Endodermal cell (in vitro differentiated cells): ENCODE measurements at places on chromosomes 3 and 15.

DNA sequence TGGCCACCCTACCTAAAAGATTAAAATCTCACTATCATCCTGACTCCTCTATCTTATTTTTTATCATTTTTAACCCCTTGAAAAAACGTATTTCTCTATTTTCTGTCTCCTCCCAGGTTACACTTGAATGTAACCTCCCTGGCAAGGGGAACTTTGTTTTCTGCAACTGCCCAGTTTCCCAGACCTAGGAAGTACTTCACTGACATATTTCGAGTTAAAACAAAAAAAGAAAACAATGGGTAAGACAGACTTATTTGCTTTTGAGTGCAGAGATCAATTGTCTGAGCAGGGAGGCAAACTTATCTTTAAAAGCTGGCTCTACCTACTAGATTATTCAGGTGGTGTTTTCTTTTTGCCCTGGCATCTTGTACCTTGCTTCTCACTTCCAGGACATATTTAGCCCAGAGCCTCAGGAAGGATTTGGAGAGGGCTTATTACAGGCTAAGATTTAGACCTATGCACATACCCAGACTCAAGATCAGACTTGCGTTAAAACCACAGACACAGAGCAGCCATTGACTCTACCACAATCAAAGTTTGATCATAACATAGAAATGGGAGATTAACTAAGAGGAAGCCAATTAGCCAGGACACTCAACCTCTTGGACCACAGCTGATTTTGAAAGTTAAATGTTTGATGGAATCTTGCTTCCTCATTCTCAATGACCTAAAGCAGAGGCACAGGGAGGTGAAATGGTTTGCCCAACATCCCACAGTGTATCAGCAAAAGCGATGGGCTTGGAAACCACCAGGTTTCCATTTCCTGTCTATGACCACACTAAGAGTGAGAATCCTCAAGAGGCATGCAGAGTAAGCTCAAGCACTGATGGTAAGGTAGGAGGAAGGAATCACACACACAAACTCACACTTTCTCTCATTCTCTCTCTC lies 169.5 kb upstream of the THBS1 start:
- no peak for DNase-seq

- DNase-seq: no peak
Observed at GRCh38 chr3:34947834-34948233, 691.5 kb upstream of the ARPP21 start.

- no peak for DNase-seq
Observed at GRCh38 chr3:130948001-130948773, 54.3 kb downstream of the ATP2C1 start.

DNA sequence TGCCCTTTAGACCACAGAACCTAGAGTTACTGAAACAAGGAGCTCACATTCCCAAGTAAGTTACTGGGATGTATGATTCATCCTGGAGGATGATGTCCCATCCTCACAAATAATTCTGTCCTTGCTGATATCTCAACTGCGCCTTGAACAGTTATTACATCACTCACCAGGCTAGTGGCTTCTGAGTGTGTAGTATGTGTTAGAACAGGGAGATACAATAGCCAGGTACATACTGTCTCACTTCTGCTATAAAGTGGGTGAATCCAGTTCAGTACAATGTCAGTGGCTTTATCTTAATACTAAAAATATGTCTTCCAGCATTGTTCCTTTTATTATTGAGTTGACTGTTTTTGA lies 483.2 kb upstream of the FRG2C start:
- DNase-seq: no peak

DNA sequence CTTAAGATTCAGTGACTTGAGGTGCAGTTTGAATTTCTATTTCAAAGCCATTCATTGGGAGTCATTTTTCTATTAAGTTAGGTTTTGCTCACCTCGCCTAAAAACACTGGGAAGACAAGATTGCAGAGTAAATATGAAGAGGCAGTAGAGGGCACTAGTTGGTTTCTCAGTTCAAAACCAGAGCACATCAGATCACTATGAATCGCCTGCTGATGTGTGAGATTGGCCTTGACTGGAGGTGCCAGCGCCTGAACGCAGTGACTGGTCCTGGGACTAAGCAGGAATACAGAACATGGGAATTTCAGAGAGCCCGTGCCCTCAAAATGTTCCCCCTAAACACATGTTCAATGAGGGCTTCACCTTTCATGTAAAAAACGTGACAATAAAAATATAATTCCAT lies 229.0 kb downstream of the ITPR1 start:
- DNase-seq: no peak

- no peak for DNase-seq
Observed at GRCh38 chr3:86740751-86741150, 250.2 kb downstream of the VGLL3 start.

DNA sequence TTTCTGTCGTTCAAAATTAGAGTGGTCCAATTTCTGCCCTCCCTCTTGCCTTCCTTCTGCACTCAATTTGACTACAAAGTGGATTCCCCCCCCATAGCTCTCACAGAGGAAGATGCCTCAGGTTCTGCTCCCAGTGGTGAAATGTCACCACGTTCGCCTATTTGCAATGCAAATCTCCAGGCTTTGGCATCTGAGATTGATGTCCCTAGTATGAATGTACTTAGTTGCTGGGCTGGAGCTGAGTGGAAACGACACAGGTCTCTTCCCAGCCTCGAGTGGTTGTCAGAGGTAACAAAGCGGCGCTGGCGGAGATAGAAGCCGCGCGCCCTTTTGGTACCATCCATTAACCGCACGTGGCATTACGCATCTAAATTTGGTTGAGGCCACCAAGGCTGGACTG lies 860.1 kb downstream of the MCTP2 start:
- DNase-seq: no peak

DNA sequence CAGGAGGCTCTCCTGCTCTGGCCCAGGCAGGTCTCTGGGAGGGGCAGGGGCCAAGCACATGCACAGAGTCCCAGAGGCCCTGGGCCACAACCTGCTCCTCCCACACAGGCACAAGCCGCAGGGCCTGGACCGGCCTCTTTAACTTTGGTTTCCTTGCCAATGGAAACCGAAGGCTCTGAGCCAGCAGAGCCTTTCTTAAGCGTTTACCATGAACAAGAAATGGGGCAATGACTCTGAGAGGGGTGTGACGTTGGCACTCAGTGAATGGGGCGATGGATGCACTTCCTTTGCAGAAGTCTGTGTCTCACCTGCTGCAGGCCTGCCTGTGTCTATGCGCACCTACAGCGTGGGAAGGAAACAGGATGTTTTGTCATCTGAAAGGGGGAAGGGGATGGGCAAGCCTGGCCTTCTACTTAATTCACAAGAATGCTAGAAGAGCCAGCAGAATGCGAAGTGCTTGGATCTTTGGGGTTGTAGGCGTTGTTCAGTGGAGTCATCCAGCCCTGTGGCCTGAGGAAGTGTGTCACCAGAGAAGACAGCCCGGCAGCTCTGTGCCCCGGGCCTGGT lies 41.8 kb downstream of the IFT122 start:
- peak; percentile 61 for DNase-seq

GRCh38 chr3:83023086-83023485 lies 1261.6 kb upstream of the GBE1 start:
- DNase-seq: no peak

- DNase-seq: peak; percentile 97
Observed at GRCh38 chr15:29103824-29104565, 165.6 kb downstream of the NSMCE3 start.

DNA sequence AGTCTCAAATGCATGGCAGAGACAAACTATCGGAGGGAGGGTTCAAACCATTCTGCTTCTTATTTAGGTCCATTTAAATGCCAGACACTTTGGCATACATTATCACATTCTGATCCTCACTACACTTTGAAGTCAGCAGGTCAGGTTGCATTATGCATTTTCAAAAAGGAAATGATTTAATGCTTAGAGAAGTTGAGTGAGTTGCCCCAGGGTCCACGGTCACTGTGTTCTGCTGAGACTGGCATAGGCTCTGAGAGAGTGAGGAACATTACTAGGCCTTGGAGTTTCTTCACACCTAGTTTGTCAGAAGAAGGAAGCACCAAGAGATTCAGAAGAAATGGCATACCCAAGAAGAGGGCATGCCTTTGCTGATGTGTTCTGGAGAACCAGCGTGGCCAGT lies 46.3 kb upstream of the ACAN start:
- DNase-seq: no peak

DNA sequence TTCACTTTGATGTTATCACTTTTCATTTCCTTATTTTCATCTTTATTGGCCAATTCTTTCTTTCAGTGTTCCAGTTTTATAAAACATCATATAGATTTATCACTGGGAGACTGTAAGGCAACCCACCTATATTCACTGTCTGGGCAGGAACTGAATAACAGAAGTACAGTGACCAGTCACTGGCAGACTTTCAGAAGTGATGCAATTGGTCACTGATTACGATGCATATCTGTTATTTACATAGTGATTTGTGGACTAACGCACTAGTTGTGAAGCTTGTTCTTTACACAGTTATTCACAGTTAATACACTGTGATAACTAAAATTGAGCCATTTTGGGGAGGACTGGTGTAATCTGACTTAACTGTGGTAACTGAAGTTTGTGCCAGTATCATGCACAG lies 190.2 kb upstream of the DPH6 start:
- DNase-seq: no peak

GRCh38 chr15:64780600-64781156 lies 5.3 kb upstream of the RBPMS2 start:
- DNase-seq: peak; percentile 69

DNA sequence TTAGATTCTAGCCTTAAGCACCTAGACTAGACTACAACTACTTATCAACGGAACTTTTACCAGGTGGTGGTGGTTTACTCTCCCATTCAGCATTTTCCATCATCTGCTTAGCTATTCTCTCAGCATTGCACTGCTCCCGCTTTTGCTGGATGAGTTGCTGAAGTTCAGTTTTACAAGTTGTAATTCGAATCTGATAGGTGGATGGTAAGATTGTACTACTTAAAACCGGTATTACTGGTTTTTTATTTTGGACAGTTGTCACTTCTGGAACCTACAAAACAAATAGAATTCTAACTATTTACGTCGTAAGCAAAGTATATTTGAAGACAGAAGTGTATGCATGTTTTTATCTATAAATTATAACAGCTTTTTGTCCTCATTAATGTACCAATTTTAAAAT lies 41.1 kb downstream of the PIK3R4 start:
- DNase-seq: no peak

DNA sequence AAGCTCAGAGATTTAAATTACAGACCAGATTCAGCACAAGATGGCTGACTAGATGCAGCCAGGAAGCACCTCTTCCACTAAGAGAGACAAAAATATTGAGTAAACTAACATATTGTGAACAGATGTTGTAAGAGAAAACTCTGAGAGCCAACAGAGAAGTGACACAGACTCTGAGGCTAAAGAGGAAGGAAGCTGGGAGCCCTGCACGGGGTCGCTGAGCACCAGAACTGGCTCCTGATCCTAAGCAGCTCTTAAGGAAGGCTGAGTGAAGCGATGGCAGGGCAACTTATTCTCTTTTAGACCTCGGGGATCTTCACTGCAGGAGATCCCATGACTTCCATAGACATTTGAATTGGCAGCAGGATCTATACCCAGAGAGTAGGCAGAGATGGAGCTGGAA lies 578.0 kb upstream of the GRM7 start:
- no peak for DNase-seq

GRCh38 chr3:108225221-108225620 lies 3.0 kb upstream of the IFT57 start:
- no peak for DNase-seq

GRCh38 chr3:73503781-73504180 lies 121.0 kb downstream of the PDZRN3 start:
- no peak for DNase-seq

- DNase-seq: no peak
Observed at GRCh38 chr3:46301122-46301835, 52.6 kb upstream of the CCR2 start.

GRCh38 chr3:94130690-94131089 lies 67.8 kb downstream of the NSUN3 start:
- DNase-seq: no peak

GRCh38 chr3:194840661-194841514 lies 155.2 kb downstream of the FAM43A start:
- DNase-seq: no peak

- no peak for DNase-seq
Observed at GRCh38 chr15:33234020-33234461, 39.5 kb upstream of the FMN1 start.

- no peak for DNase-seq
Observed at GRCh38 chr3:69204315-69204957, 82.0 kb upstream of the LMOD3 start.

DNA sequence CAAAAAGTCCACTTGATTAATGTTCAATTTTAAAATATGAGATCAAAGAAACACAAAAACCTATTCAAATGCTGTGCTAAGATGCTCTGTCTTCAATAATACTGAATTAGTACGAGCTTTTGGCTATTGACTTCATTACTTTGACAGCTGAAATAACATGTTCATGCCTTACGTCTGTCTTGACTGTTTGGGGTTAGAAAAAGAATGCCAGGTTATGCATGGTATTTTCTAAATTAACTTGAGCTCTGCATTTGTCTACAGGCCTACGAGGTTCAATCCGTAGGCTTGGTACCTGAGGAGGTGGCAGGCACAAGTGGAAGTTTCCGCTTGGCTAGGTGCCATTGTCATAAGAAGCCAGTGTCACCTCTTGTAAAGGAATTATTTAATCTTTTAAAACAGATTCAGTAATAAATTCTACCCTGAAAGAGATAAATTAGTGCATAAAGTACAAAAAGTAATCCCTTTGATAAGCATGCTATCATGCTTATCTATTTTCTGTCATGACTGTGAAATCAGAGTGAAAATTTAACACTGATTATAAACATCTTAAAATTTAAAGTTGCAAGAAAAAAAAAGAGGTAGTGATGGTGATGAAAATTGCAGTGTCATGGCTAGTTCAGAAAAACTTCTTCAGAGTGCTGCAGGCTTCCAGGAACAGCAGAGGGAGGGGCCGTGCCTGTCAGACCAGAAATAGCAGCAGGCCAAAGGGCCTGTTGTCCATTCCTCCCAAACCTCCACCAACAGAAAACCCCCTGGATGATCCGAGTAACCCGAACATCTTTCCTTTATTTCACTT lies 115.7 kb downstream of the ARRDC4 start:
- peak; percentile 41 for DNase-seq

DNA sequence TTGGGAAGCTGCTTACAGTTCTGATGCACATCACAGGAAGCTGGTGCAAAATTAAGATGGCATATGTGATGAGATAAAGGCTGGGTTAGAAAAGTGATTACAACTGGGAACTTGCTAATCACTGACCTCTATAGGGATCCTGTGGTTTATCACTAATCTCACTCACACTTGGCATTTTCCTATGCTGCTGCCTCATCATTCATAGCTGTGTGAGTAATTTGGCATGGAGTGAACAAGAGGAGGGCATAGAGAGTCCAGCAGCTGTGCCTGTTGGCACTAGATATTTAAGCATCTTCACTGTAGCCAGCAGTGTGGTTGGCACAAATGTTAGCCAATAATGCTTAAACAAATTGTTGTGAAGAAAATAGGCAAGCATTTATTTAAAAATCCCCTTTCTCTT lies 217.7 kb upstream of the CGNL1 start:
- DNase-seq: no peak

DNA sequence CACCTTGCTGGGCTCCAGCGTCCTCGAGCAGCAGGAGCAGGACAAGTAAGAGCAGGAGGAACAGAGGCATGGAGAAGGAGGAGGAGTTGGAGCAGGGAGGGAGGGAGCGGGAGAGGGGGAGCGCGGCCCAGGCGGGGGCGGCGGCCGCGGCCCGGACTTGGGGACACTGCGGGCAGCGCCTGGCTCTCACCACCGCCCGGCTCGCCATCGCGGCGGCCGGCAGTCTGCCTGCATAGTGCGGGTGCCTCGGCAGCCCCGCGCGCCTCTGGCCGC lies 440 bp downstream of the DCBLD2 start:
- peak; percentile 89 for DNase-seq
